Testis (tissue), 5 donors: ENCODE measurements at places on chromosomes 7 and 10.

DNA sequence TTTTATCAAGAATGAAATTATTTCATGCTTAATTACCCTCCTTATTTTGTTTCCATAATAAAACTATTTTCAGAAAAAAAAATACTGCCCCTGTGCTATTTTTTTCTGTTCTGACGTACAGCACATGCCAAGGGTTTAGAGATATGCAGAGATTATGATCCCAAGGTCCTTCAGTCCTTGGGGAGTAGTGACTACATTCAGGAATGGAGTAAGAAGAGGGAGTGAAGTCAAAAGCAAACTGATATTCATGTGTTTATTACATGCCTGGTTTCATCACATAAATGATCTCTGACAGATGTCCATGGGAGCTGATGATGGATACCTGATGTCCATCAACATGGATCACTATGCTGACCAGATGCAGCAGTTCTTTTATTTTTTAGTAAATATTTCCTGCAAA lies 17.2 kb downstream of the AKAP9 start:
- H3K27me3 ChIP-seq, result no peaks in the 10 kb centered on the region
- H3K4me3 ChIP-seq, result no peak overlapping the region
- no peak for DNase-seq
- no peaks in the 10 kb centered on the region for H3K36me3 ChIP-seq
- no peaks in the 10 kb centered on the region for H3K4me1 ChIP-seq

DNA sequence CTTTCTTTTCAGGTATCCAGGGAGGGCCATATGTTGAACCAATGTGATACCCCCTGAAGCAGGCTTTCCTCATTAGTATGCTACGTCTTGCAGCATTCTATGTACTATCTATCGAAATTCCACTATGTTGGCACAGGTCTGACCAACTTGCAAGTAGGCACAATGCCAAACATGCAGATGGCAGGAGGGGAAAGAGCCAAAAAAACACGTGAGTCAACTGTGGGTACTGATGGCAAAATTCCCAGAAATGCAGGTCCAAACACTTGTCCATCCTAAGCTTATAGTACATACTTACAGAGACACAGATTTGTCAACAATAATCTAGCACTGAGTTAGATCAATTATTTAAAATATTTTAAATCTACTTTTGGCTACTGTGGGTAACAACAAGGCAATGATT lies 394.9 kb downstream of the DGKB start:
- H3K27ac ChIP-seq, result no peak overlapping the region
- H3K36me3 ChIP-seq, result no peaks in the 10 kb centered on the region
- H3K4me3 ChIP-seq, result no peak overlapping the region

DNA sequence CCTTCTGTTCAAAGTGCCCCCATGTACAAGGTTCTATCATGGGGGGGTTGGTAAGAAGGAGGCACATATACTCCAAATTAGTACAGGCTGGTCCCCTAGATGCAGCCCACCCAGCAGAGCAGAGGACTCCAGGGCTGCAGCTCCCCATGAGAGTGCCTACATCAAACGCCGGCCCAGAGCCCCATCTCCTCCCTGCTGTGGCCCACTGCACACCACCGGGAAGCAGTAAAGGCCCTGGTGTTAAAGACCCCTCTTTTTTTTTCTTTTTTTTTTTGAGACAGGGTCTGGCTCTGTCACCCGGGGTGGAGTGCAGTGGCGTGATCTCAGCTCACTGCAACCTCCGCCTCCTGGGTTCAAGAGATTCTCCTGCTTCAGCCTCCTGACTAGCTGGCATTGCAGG lies 47.4 kb downstream of the SH3PXD2A start:
- H3K4me1 ChIP-seq, result no peaks in the 10 kb centered on the region
- no peaks in the 10 kb centered on the region for H3K27me3 ChIP-seq
- no peak overlapping the region for H3K27ac ChIP-seq
- no peaks in the 10 kb centered on the region for H3K36me3 ChIP-seq

DNA sequence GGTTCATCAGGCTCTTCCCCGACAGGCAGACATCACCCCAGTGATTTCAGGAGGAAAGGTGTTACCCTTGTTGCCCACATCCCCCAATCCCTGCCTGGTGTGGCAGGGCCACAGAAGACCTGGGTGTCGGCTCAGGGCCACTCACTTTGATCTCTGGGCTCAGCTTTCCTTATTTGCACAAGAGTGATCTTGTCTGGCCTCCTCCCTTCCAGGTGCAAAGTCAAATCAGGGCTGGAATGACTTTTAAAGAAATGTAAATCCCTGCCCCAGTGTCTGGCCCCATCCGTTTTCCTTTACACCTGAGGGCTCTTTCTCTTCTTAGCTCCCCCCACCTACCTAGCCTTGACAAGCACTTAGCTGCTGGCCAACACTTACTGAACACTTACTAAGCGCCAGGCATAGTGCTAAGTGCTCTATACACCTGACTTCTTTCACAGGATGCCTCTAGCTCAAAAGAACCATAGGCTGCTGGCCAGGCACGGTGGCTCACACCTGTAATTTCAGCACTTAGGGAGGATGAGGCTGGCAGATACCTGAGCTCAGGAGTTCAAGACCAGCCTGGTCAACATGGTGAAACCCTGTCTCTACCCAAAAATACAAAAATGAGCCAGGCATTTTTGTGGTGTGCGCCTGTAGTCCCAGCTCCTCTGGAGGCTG lies 979 bp upstream of the NODAL start:
- H3K36me3 ChIP-seq, result no peaks in the 10 kb centered on the region
- peaks cover 15% of the 10 kb centered on the region for H3K4me1 ChIP-seq
- no peak overlapping the region for H3K4me3 ChIP-seq

DNA sequence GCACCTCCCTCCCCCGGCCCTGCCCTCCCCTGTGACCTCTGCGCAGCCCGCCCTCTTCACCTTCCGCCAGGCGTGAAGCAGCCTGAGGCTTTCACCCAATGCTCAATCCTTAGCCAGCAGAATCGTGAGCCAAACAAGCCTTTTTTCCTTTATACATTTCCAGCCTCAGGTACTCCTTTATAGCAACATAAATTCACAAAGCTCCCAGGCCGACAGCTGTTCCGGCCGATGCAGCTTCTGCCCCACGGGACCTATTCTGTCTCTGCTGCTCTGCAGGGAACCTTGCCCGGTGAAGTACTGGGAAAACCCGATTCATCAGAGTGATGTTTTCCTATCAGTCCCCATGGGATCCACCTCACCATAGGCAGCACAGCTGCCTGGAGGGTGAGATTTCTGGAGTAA lies 87.4 kb downstream of the CHST15 start:
- H3K4me3 ChIP-seq, result no peak overlapping the region
- H3K36me3 ChIP-seq, result no peaks in the 10 kb centered on the region
- no peak for DNase-seq
- H3K27me3 ChIP-seq, result no peaks in the 10 kb centered on the region
- H3K4me1 ChIP-seq, result peaks cover 10% of the 10 kb centered on the region

GRCh38 chr7:130461272-130461671 lies 20.5 kb upstream of the CEP41 start:
- no peaks in the 10 kb centered on the region for H3K4me1 ChIP-seq
- no peaks in the 10 kb centered on the region for H3K36me3 ChIP-seq
- no peak overlapping the region for H3K4me3 ChIP-seq
- DNase-seq, result no peak
- H3K27me3 ChIP-seq, result no peaks in the 10 kb centered on the region
- no peak overlapping the region for H3K27ac ChIP-seq

- DNase-seq, result no peak
- H3K4me3 ChIP-seq, result no peak overlapping the region
- no peak overlapping the region for H3K27ac ChIP-seq
- no peaks in the 10 kb centered on the region for H3K27me3 ChIP-seq
Observed at GRCh38 chr7:75571209-75571608, 79.1 kb downstream of the SPDYE5 start.

DNA sequence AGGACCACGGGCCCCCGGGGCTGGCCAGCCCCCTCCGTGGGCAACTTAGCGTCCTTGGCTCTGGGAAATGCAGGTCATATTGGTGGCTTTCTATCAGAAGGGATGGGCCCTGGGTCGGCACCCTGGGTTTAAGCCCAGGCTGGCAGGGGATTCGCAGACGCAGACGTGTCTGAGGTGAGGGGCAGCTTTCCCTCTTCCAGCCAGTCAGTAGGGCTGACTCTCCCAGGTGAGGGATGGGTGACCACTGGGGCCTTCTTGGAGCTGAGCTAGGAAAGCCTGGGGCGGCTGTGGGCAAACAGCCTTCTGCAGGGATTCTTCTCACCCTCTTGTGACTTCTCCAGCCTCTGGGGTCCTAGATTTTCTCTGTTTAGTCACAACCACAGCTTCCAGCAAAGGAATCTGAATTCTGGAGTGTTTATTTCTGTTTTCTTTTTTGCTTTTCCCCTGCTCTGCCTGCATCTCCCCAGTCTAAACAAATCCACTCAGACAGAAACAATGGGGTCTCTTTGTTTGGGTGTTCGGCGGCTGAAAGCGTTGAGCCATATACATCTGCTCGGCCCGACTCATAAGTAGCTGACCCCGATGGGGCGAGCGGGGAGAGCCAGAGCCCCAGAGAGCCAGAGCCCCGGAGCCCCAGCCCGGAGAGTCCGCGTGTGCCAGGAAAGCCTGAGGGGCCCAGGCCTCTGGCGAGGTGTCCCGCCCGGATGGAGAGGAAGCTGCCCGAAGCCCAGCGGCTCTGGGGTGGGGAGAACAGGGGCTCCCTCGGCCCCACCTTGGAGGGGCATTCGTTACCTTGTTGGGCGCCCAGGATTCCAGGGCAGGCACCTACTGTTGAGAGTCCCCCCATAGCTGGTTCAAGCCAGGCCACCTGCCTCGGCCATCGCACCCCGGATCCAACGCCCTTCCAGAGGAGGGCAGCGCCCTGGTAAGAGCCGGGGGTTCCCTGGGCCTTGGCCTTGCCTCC lies 2.0 kb downstream of the MNX1 start:
- no peak overlapping the region for H3K27ac ChIP-seq
- no peak for DNase-seq
- peaks cover 12% of the 10 kb centered on the region for H3K4me1 ChIP-seq
- H3K36me3 ChIP-seq, result no peaks in the 10 kb centered on the region

GRCh38 chr7:159088016-159088865 lies 56.4 kb downstream of the VIPR2 start:
- peak; percentile 1 for DNase-seq
- no peaks in the 10 kb centered on the region for H3K4me1 ChIP-seq
- H3K27ac ChIP-seq, result no peak overlapping the region

- H3K4me1 ChIP-seq, result peaks cover 13% of the 10 kb centered on the region
- no peaks in the 10 kb centered on the region for H3K27me3 ChIP-seq
- no peak overlapping the region for H3K27ac ChIP-seq
Observed at GRCh38 chr10:97336942-97337831, 2.7 kb upstream of the FRAT2 start.

GRCh38 chr7:125084196-125084595 lies 154.6 kb upstream of the POT1 start:
- H3K4me3 ChIP-seq, result no peak overlapping the region
- no peaks in the 10 kb centered on the region for H3K4me1 ChIP-seq
- H3K27ac ChIP-seq, result no peak overlapping the region
- DNase-seq, result no peak
- no peaks in the 10 kb centered on the region for H3K27me3 ChIP-seq

DNA sequence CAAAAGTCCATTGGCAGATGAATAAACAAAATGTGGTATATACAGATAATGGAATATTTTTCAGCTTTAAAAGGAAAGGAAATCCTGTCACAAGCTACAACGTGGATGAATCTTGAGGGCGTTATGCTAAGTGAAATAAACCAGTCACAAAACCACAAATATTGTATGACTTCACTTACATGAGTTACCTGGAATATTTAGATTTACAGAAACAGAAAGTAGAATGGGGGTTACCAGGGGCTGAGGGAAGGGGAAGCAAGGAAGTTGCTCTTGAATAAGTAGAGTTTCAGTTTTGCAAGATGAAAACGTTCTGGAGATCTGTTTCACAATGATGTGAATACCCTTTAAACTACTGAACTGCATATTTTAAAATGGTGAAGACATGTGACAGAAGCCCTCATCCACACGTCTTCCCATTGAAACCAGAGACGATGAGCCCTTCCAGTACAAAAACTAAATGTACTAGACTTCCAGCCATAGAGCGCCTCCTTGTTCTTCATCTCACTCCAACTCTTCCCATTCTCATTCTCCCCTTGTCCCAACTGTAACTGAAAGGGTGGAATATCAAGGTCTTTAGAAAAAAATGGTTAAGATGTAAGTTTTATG lies 62.4 kb downstream of the MICU1 start:
- H3K27me3 ChIP-seq, result no peaks in the 10 kb centered on the region
- no peaks in the 10 kb centered on the region for H3K4me1 ChIP-seq
- DNase-seq, result no peak
- H3K4me3 ChIP-seq, result no peak overlapping the region

GRCh38 chr10:515674-516073 lies 173.8 kb downstream of the DIP2C start:
- no peak overlapping the region for H3K27ac ChIP-seq
- DNase-seq, result no peak
- no peaks in the 10 kb centered on the region for H3K36me3 ChIP-seq
- peaks cover 10% of the 10 kb centered on the region for H3K4me1 ChIP-seq
- H3K4me3 ChIP-seq, result no peak overlapping the region

- H3K27me3 ChIP-seq, result no peaks in the 10 kb centered on the region
- no peak for DNase-seq
- H3K36me3 ChIP-seq, result no peaks in the 10 kb centered on the region
- no peak overlapping the region for H3K4me3 ChIP-seq
- H3K4me1 ChIP-seq, result no peaks in the 10 kb centered on the region
- no peak overlapping the region for H3K27ac ChIP-seq
Observed at GRCh38 chr10:83657487-83657886, 481.8 kb upstream of the GHITM start.

- no peaks in the 10 kb centered on the region for H3K27me3 ChIP-seq
- peaks cover 4% of the 10 kb centered on the region for H3K4me1 ChIP-seq
- H3K27ac ChIP-seq, result no peak overlapping the region
- H3K4me3 ChIP-seq, result no peak overlapping the region
Observed at GRCh38 chr7:74220229-74220628, 10.4 kb downstream of the LAT2 start.

DNA sequence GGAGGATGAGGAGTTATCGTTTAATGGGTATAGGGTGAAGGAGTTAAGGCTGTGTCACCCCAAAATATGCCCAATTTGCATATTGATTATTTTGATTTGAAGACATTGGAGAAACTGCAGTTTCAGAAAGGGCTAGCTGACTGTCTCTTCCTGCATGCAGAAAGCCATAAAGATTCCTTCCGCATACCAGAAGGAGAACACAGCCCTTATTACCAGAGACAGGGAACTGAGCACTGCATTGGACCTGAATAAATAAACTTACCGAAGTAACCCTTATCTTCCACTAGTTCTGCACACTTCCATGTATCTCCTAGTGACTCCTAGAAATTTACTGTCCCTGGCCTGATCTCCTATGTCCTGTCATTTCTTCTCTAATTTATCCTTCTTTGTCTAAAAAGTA lies 821.9 kb upstream of the AUTS2 start:
- no peaks in the 10 kb centered on the region for H3K36me3 ChIP-seq
- H3K27ac ChIP-seq, result no peak overlapping the region
- no peak for DNase-seq
- H3K27me3 ChIP-seq, result no peaks in the 10 kb centered on the region
- no peaks in the 10 kb centered on the region for H3K4me1 ChIP-seq

GRCh38 chr7:157893535-157894044 lies 556.8 kb downstream of the DNAJB6 start:
- no peak overlapping the region for H3K4me3 ChIP-seq
- no peaks in the 10 kb centered on the region for H3K4me1 ChIP-seq
- no peak overlapping the region for H3K27ac ChIP-seq
- H3K27me3 ChIP-seq, result no peaks in the 10 kb centered on the region
- H3K36me3 ChIP-seq, result no peaks in the 10 kb centered on the region
